Lower leg skin (tissue), 4 donors: ENCODE measurements at places on chromosomes 16 and 17.
A peak's percentile ranks its signal among the peaks of the same experiment; 100 is the strongest.

DNA sequence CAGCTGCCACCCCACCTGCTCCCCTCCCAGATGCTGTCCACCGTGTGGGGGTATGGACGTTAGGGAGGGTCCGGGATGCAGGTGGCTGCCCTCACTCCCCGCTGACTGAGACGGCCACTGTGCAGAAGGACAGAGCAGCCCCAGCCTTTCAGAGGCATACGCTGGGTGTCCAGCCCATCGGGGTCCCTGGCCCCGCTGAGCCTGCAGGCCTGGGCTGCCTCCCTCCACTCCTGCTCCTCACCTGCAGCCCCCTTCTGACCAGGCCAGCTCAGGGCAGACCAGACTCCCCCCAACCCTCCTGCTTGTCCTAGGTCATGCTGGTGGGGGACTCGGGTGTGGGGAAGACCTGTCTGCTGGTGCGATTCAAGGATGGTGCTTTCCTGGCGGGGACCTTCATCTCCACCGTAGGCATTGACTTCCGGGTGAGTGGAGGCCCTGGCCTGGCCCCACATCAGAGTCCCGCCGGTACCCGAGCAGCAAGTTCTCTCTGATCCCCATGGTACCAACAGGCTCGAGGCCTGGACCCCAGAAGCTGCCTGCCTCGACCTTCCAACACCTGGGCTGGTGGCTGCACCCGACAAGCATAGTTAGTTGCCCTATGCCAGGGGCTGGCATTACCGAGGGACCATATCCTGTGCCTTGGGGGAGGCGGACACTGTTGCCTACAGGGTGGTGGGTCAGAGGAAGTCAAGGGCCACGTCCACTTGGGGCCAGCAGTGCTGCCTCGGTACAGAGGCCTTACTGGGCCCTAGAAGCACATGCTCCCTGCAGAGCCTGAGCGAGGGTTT lies 1.4 kb downstream of the RAB26 start:
- no peak for DNase-seq

DNA sequence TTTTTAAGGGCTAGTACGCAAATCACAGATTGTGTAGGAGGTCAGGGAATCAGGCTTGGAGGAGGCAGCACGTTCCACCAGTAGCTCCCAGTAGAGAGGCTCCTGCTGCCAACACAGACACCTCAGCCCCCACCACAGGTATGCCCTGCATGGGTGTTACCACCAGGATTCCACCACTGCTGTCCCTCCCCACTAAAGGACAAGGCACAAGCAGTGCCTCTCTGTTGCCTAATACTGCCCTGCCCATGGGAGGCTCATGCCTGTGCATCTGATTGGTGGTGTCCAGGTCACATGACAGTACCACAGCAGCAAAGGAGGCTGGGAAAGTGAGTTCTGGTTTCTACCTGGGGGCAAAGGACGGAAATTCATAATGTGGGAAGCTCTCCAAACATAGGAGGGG lies 33.6 kb upstream of the CACNG4 start:
- no peak for DNase-seq

DNA sequence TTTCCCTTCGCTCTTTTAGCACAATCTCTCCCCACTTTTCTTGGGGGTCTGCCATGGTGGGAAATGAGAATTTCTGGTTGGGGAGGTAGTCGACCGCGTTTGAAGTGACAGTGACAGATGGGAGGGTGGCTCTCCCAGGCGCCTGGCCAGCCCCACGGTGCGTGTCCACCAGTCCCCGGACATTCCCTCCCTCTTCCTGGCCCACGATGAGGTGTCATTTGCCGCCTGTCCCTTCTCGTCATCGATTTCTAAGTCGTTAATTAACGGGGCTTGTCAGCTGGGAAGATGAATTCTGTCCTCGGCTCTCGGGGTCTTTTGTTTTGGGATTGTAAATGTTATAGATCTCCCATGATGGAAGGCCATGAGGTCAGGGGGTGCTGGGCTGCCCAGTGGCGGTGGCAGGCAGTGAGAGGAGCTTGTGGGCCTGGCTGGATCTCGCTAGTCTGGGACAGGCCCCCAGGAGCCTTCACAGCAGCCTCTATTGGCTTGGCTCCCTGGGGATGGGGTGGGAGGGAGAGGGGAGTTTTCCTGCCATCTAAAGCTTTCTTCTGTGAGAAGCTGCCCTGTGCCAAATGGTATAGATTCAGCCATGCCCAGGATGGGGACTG lies 164.2 kb downstream of the MRM1 start:
- no peak for DNase-seq

DNA sequence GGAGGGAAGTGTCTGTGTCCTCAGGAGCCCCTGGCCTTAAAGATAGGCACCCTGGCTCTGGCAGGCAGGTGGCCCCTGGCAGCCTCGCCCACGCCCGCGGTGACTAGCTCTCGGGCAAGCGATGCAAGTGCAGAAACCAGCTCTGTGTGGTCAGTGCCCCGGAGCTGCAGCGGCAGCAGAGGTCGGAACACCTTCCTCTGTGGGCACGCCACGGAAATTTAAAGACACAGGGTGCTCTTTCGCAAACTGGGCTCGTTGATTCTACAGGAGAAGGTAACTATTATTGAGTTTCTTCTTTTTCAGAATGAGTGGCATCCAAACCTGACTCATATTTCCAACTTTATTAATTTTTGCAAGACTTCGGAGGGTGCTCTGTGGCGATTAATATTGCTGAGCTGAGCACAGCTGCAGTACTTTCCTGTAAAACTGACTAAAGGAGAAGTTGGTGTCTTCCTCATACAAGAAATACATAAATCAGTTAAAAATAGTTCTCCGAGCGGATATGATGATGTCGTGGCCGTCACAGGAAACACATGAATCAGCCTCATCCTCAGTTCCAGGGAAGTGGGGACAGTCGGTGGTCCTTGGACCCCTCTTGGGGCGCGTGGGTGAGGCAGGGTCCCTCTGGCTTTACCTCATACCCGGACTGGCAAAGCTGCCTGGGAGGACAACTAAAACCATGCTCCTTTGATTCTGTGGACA lies 120.2 kb downstream of the METRNL start:
- DNase-seq, result peak; percentile 62

GRCh38 chr17:29240968-29241963 lies 5.4 kb upstream of the CRYBA1 start:
- DNase-seq, result no peak

- peak; percentile 50 for DNase-seq
Measured at GRCh38 chr17:80619535-80620235, 75.0 kb downstream of the RPTOR start.
